Fibroblast of the aortic adventitia (primary cell): ENCODE measurements at places on chromosomes 3 and 15.
A peak's percentile ranks its signal among the peaks of the same experiment; 100 is the strongest.

- DNase-seq: peak; percentile 95
Observed at GRCh38 chr3:74537164-74537563, 77.3 kb downstream of the CNTN3 start.

GRCh38 chr15:28921336-28921735, 35.6 kb downstream of the APBA2 start:
- DNase-seq: no peak

DNA sequence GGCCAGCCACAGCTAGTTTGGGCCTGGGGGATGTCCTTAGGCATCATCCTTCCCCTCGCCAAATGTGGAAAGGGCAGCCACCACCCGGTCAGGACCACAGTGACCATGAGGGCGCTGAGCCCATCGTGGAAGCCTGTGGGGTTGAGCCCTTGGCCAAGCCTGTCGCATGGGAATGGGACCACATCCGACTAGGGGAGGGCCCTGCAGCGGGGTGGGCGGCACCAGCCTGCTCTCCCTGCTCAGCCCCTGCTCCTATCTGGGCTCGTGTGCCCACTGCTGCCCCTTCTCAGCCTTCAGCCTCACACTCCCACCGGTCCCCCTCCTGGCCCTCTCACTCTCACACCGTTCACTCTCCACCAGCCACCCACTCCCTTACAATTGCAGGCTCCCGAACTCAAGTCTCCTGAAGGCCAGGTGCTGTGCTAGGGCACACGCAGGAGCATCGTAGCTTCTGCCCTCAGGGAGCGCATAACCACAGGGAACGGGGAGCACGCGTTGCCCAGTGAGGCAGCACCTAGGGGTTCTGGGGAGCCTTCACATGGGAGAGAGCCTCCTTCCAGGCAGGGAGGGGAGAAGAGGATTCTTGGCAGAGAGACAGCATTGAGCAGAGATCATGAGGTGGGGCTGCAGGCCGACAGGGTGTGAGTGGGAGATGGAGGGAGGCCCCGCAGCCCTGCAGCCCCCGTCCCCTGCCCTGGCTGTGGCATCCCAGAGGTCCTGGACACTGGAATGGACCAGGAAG, 26.1 kb downstream of the LOXL1 start:
- no peak for DNase-seq

DNA sequence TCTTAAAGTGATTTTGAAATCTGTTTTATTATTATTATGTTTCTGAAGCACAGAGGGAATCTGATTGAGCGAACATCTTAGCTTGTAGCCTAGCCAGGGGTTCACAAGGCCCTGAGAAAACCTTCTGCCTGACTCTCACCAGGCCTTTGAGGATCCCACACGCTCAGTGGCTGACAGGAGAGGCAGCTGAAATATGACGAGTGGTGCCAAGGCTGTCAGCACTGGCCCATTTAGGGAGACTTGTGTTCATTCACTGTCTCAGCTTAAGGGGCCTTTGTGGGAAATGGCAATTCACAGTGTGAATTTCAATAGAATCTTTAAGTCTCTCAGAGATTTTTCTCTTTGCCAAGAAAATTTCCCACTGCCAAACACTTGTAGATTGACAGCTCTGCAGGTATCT, 770.9 kb downstream of the TUSC7 start:
- DNase-seq: no peak

DNA sequence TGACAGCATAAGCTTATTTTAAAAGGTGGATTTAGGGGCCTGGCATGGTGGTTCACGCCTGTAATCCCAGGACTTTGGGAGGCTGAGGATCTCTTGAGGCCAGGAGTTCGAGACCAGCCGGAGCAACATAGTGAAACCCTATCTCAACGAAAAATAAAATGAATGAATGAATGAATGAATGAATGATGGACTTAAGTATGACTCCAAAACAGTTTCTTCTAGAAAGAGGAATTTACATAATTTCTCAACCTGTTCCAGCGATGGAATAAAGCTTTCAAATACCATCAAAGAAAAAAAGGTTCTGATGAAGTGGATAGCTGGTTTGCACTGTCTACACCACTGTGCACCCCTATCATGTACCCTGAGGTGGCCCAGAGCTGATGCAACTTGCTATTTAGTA, 20.1 kb upstream of the NR2C2 start:
- DNase-seq: no peak

GRCh38 chr3:112459750-112460149, 39.5 kb downstream of the BTLA start:
- no peak for DNase-seq

- no peak for DNase-seq
Observed at GRCh38 chr3:100429187-100429716, 27.9 kb downstream of the LNP1 start.

DNA sequence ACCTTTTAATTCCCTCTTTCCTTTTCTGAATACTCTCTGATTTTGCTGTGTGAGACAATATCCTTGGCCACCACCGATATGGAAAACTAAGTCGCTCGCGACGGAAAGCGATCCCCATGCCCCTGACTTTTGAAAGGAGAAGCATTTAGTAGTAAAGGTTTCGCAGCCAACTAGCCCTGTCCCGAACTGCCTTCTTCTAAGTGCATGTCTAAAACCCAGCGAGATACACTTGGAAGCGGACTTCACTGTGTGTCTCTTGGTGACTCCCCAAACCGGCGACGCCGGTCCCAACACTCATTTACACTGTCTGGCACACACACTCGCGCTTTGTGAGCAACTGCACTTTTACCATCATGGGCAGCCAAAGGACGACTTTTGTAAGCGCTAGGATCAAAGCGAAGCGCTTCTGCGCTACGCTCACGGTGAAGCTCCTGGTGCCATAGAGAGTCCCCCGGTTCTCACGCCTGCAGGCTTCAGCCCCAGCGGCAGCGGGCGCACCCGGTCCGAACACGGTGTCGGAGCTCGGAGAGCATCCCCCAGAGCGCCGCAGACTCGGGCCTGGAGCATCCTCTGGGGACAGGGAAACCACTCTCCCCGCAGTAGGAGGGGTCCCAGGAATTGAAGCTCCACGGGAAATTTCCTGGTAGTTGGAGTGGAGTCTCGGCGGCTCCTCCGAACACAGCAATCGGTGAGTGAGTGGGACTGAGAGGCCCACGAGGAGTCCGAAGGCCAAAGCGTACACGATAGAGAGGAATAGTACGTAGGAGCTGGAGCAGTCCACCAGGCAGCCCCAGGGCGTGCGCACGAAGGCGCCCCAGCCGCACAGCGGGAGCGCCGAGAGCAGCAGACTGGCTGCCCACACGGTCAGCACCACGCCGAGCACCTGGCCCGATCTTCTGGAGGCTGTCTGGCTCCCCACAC, 1.4 kb downstream of the GPR149 start:
- no peak for DNase-seq

GRCh38 chr3:13114811-13115575, 41.8 kb upstream of the IQSEC1 start:
- no peak for DNase-seq

DNA sequence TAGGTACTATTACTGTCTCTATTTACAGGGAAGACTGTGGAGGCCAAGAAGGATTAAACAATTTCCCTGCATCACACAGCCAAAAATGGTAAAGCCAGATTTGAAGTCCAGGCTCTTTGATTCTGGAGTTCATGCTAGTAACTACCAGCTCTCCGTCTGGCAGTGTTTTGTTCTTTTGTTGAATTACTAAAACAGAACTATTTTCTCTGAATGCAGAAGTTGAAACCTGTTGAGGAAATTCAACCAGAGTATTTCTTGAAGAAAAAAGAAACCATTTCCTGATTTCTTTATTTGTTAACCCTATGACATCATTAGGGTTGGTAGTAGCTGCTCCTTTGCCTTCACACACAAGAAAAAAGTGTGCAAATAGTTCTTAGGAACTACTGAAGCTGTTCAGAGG, 34.3 kb downstream of the CRTC3 start:
- no peak for DNase-seq
